ENCODE measurements at places on chromosomes 1 and 21.
A peak's percentile ranks its signal among the peaks of the same experiment; 100 is the strongest.

DNA sequence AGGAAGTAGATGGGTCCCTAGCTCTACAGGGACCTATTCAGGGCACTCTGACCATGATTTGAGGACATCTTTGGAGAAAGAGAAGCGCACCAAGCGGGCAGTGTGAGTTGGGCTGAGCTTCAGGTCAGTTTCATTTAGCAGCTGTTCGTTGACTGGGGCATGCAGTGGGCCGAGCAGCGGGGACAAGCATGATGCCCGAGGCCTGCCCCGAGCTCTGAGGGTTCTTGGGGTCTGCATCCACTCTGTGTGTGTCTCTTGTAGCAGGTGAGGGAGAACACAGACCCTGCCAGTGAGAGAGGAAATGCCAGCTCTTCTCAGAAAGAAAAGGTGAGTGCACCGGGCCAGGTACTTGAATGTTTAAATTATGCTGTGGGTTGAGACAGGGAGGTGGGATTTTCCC lies 5.4 kb downstream of the THAP3 start:
- no peak for DNase-seq

DNA sequence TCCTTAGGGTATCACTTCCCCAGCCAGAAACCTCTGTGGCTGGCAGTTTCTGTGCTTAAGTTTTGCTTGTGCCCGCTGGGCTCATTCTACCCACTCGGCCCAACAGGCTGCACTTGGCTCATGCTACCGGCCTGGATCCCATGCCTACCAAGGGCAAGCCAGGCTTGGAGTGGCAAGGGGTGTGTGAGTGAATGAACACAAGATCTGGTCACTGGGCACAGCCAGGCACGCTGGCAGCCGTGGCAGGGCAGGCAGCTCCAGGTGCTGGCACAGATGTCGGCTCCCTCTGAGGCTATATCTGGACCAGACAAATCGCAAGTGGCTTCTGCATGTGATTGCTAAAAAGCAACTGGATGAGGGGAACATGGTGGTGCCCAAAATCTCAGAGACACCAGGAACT lies 740.5 kb upstream of the B3GALT2 start:
- DNase-seq = no peak

DNA sequence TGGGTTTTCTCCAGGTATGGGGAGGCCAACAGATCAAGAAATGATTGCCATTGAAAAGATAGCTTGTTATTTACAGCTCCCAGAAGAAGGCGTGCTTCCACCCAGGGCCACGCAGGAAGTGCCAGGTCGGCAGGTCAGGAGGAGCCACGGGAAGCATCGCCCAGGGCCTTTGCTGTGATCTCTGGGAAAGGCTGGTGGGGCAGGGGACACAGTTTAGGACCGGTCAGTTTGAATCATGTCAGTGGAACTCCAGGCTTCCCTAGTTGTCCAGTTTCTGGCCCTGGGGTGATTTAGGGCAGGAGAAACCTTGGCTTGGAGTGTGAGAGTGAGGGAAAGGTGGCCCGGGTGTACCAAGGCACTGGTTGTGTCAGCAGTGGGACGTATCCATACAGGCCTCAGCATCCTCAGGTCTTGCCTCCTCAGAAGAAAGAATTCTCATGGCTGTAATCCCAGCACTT lies 11.4 kb downstream of the PLA2G5 start:
- DNase-seq = no peak

DNA sequence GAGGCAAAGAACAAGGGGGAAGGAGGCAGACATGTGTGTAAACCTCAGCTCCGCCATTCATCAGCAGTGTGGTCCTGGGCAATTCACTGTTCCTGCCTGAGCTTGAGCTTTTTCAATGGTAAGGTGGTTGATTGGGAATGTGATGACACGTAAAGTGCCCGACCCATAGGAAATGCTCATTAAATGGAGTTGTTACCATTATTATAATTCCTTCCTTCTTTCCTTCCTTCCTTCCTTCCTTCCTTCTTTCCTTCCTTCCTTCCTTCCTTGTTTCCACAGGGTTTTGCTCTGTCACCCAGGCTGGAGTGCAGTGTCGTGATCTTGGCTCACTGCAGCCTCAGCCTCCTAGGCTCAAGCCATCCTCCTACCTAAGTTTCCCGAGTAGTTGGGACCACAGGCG lies 4.3 kb downstream of the GPR37L1 start:
- no peak for DNase-seq

GRCh38 chr1:15546641-15547040 lies 20.0 kb downstream of the DNAJC16 start:
- DNase-seq = no peak

DNA sequence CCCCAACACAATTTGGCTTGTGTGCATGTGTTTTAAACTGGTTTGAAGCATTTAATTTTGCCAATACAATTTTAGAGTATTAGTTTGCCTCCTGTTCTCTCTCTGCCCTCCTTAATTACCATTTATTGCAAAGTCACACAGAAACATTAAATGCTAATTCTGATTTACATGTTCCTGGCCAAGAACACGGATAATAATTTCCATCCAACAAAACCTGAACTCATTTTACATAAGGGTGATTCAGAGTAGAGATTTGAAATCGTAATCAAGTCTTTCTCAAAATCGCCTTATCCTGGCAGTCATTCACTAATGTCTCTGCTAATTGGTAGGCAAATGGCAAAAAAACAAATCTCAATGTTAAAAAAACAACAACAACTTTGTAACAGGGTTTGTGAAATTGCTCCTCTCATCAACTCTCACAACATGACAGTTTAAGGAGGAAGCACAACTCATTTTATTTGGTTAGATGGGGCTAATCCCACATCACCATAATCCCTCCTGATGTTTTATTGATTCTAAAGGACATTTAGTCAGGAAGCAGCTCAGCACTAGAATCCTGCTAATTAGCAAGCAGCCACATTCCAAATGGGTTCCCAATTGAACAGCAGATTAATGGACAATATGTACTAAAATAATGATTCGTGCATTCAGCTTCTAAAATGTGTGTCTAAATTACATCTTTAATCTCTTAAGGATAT lies 55.9 kb downstream of the C1orf87 start:
- DNase-seq = no peak

- DNase-seq = peak; percentile 22
Measured at GRCh38 chr1:214524824-214525223, 26.6 kb downstream of the PTPN14 start.

- DNase-seq = no peak
Measured at GRCh38 chr21:39238275-39238674, 55.0 kb upstream of the PSMG1 start.

GRCh38 chr1:178341261-178341956 lies 155.4 kb downstream of the CLEC20A start:
- DNase-seq = peak; percentile 89

DNA sequence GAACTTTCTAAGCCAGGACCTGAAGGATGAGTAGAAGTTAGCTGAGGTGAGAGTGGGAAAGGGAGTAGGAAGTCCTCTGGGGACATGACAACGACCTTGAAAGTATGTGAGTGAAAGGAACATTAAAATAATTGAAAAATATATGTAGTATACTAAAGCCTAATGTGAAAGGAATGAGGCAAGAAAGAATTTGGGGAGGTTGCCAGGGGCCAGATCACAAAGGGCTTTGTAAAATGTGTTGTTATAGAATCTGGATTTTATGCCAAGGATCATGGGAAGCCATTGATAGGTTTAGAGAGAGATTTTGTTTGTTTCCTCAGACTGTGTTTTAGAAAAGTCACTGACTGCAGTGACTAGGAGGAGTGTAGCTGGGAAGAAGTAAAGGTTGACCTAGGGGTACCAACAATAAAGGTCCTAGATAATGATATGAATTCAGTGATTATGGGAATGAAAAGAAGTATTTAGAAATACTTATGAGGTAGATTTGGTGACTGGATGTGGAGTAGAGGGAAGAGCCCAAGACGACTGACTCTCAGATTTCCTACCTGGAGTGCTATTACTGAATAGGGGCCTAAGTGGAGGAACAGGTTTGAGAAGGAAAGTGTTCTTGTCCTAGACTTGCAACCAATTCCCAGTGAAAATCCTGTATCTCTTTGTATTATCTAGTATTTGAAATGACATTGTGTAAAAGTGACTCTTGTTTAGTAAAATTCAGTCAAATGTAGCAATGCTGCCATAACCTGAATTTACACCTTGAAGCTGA lies 179.8 kb downstream of the PHTF1 start:
- DNase-seq = no peak

DNA sequence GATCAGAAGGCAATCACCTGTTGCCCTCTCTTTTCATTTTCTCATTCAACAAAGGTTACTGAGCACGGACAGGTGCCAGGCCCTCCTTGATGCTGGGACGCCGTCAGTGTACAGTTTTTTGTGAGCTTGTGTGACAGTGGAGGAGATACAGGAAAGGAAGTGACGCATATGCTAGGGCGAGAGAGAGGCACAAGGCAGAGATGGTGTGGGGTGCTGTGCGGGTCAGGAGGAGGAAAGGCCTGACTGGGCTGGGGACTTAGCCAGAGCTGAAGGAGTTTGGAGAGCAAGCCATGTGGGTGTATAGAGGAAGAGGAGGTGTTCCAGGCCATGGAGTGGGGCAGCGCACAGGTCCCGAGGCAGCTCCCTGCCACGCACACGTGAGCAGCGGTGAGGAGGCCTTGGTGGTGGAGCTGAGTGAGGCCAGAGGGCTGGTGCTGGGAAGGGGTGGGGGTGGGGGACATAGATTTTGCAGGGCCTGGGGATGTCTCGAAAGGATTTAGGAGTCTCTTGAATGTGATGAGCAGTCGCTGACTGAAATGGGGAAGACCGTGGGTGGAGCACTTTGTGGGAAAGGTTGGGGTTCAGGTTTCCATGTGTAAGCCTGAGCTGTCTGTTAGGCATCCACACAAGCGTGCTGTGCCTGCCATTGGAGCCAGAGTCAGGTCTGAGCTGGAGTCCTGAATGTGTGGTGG lies 46.0 kb downstream of the TRAPPC10 start:
- peak; percentile 30 for DNase-seq

DNA sequence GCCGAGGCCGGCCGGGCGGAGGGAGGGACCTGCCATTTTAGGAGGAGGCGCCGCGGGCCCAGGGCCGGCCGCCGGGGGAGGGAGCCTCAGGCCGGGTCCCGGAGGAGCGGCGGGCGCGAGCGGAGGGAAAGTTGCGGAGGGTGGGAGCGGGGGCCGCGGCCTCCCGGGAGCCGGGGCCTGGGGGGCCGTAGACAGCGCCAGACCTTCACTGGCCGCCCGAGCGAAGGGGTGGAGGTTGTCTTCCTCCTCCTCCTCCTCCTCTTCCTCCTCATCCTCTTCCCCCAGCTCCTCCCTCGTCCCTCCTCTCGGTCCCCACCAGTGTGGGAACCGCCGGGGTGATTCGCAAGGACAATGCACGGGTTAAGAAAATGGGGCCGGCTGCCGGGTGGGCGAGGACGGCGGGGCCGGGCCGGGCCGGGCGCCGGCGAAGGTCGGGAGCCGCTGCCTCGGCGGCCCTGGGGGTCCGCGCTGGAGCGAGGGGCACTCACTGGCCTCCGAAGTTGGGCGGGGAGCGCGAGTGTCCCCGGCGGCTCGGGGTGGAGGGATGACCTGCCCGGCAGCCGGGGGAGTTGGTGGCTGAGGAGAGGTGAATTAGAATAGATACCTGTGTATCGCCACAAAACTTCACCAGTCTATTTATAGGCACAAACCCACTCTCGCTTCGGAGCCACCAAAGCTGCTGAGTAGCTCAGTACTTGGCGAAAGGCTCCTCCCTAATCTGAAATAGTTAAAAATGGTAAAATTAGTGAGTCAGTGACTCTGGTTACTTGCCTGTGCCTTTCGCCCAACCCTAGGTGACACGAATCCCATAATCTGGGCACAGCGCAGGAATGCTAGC lies 1.3 kb downstream of the DYRK1A start:
- DNase-seq = peak; percentile 53

GRCh38 chr1:201126832-201127754 lies at the start of gene ASCL5:
TSS of gene ASCL5 (minus strand) at chr1:201127184. CDS start at chr1:201115372, 11,812 bp downstream.
- DNase-seq = no peak

DNA sequence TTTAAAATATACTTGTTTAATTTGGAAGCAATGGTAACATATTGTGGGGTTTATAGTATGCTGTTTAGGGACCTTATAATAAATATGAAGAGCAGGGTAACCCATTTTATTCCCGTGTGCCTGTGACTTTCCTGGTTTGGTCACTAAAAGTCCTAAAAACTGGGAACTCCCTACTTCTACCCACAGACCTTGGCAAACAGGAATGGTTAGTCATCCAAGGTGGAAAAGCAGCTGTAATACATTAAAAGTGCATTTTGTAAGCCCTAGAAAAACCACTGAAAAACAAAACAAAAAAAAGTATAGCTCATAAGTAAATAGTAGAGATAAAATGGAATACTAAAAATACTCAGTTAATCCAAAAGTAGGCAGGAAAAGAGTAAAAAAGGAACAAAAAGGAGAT lies 538.9 kb downstream of the LMO4 start:
- DNase-seq = peak; percentile 6

GRCh38 chr1:59150577-59151386 lies 146.1 kb upstream of the FGGY start:
- peak; percentile 94 for DNase-seq

DNA sequence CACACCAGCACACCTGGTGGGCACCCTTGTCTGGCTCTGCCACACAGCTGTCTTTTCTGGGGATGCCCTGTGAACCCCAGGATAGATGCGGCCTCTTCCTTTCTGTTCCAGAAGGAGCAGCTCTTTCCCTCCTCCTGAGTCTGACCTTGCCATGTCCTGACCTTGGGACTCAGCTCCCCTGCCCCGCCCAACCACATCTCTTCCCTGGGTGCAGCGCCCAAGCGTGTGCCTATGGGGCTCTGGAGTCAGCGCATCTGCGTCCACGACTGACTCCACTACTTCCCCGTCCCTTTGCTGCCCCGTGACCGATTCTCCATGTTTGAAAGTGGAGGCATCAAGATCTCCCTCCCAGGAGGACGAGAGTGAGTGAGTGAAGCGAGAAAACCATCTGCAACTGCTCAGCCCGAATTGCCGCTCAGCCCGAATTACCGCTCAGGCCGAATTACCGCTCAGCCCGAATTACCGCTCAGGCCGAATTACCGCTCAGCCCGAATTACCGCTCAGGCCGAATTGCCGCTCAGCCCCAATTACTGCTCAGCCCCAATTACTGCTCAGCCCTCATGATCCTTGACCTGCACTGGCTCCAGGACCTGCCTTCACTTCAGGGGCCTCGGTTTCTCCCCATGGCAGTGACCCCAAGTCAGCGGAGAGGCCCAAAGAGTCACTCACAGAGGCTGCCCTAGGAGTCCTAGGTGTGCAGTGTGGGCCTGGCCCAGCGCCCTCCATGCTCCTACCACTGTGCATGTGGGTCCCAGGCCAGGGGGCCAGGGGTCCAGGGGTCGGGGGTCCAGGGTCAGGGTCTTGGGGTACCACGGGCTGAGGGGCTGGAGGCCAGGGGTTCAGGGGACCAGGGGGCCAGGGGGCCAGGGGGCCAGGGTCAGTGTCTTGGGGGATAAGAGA lies 18.6 kb upstream of the TTC34 start:
- DNase-seq = no peak

DNA sequence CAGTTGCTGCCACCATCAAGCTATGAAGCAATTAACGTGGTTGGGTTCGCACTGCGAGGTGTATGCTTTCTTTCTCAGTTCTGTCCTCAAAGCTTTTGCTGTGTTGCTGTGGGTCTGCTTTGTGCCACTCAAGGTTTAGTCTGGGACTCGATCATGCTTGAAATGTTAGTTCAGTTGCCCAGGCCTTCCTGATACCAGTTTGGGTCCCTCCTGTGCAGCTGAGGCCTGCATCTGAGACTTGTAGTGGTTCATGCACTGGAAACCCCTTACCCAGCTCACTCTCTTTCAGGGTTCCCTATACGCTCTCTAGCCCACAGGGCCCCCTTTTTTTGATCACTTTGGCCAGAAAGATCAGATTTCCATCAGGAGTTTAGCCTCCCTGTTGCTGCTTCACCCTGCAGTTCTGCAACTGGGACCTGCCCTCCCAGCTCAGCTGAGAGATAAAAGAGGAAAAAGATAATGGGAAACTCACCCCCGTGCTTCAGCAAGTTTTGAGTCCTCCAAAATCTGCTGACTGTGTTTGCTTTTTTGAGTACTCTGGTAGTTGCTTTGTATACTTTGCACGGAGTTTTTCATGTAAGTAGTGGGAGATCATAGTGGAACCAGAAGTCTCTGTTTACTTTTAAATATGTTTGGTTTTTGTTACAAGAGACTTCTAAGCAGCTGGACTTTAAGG lies 317.0 kb downstream of the HHAT start:
- DNase-seq = no peak
